ENCODE measurements at places on chromosomes 5 and 9.

GRCh38 chr9:16421532-16421931 lies 448.9 kb downstream of the BNC2 start:
- DNase-seq: no peak

- no peak for DNase-seq
These were observed 1038.7 kb downstream of the PTPRD start for GRCh38 chr9:9574080-9574479.

- DNase-seq: no peak
These were observed 117.9 kb upstream of the GRIA1 start for GRCh38 chr5:153372425-153373129.

GRCh38 chr9:129776566-129776937 lies 23.7 kb upstream of the PTGES start:
- no peak for DNase-seq

GRCh38 chr9:1267141-1267570 lies 217.0 kb downstream of the DMRT2 start:
- no peak for DNase-seq
